ENCODE measurements at places on chromosomes 4 and X. TPM values are rescaled to one million over a fixed set of nuclear protein-coding genes. Genes with fewer than 3 reads are reported as not detected.

Gene COL4A5
- 92.6 TPM for total RNA-seq

Gene HTN3
- not detected for total RNA-seq

Gene TACR3
- total RNA-seq = 6.3 TPM

Gene ZDHHC15
- total RNA-seq = 8.0 TPM

Gene XK
- 5.8 TPM for total RNA-seq

Gene CT83
- total RNA-seq = not detected

Gene GAGE13
- total RNA-seq = not detected

Gene ZNF630
- total RNA-seq = 12.4 TPM

Gene UNC5C
- total RNA-seq = 17.3 TPM

Gene UGT2B10
- total RNA-seq = not detected

Gene STATH
- not detected for total RNA-seq

Gene MAGEB1
- not detected for total RNA-seq

Gene SMARCA1
- 89.6 TPM for total RNA-seq

Gene AMOT
- 30.5 TPM for total RNA-seq

Gene TRAM1L1
- total RNA-seq = 12.1 TPM

Gene DGAT2L6
- not detected for total RNA-seq

Gene GYG2
- total RNA-seq = 10.5 TPM

Gene DCX
- total RNA-seq = 31.3 TPM

Gene AIFM1
- 20.5 TPM for total RNA-seq

Gene PAGE2B
- total RNA-seq = not detected

Gene ABHD18
- 18.1 TPM for total RNA-seq

Gene SPP1
- 189 TPM for total RNA-seq

Gene BMPR1B
- total RNA-seq = 13.0 TPM

Gene ARHGEF9
- 72.8 TPM for total RNA-seq

Gene CLNK
- 0.16 TPM for total RNA-seq

Measured in camera-type eye (tissue), 1 donor.